C1 segment of cervical spinal cord (tissue), 14 donors: ENCODE measurements at places on chromosomes 16 and 17.

GRCh38 chr17:5772720-5773119, 188.4 kb upstream of the NLRP1 start:
- no peak for DNase-seq

DNA sequence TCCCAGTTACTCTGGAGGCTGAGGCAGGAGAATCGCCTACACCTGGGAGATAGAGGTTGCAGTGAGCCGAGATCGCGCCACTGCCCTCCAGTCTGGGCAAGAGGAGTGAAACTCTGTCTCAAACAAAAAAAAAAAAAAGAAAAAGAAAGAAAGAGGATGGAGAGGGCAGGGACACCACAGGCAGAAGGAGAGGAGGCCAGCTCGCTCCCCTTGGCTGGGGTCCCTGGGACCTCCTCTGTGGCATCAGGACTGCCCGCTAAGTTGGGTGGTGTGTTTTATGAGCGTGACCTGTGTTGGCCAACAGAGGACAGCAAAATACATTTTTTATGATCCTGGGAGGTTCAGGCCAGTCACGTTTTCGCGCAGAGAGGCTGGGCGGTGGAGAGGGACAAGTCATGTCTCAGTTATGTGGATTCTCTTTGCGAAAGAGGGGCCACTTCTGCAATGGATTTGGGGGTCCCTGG, 229.6 kb downstream of the MRTFB start:
- DNase-seq: peak; percentile 68

DNA sequence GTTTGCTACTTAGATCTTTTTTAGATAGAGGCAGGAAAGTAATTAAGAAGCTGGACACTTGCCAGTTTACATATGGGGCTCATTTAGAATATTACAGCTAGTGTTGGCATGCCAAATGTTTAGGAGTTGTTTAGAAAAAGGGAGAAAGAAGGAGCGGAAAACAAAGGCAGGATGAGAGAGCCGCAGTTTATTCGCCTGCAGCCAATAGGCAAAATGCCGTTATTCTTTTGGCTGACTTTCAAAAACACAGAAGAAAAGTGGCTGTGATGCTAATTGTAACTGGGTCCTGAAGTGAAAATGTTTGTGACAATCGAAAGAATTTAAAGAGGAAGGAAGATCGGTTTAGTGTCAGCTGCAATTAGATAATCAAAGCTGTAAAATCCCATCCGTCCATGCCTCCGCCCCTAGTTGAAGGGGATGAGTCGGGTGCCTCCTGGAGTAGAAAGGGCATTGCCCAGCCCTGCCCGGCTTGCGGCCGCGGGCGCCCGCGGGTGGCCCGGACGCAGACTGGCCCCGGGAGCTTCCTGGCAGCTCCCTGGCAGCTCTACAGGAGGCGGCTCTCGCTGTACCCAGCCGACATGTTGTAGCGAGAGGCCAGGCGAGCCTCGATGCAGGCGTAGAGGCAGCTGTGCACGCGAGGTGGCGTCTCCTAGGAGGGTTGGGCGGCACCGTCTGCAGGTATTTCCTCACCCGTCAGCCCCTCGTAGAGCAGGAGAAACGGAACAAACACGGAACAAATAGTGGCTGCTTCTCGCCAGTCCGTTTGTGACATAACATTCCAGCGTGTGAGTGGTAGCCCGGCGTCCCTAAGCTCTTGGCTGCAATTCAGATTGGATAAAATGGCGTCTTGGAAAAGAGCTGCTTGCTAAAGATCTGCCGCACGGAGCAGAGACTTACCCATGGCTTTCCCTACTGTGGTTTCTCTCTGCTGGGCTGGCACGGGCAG, 82.2 kb downstream of the TNRC6C start:
- peak; percentile 75 for DNase-seq

DNA sequence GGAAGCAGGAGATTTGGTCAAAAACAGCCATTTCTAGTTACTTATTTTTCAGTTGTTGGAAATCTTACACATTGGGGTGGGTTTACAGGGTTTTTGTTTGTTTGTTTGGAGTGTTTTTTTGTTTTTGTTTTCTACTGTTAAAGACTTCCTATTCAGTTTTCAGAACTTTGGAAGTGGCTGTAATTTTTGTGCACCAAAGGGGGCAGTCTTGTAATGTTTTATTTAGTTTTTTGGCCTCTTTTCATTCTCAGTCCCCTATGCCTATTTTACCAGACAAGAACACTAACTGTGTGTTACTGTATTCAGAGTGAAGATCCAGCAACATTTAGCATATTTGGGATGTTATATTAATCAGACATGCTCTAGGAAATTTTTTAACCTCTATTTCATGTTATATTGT, 20.6 kb downstream of the TPPP3 start:
- no peak for DNase-seq

GRCh38 chr17:77237232-77238008, 96.7 kb downstream of the SEC14L1 start:
- no peak for DNase-seq

GRCh38 chr17:78995761-78996451, 13.7 kb downstream of the CANT1 start:
- DNase-seq: peak; percentile 61

GRCh38 chr17:183021-183420, 1.6 kb upstream of the DOC2B start:
- no peak for DNase-seq

DNA sequence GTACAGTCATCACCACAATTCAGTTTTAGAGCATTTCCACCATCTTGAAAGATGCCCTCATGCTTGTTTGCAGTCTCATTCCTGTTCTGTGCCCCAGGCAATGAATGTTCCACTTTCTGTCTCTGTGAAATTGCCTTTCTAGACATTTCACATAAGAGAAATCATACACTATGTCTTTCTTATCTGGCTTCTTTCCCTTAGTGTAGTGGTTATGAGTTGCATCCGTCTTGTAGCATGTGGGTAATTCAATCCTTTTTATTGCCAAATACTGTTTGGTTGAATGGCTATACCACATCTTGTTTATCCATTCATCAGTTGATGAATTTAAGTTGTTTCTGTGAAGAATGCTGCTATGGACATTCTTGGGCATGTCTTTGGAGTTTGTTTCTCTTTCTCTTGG, 132.5 kb upstream of the PLCG2 start:
- no peak for DNase-seq

- DNase-seq: no peak
These were observed 29.9 kb downstream of the YPEL2 start for GRCh38 chr17:59361386-59361785.

DNA sequence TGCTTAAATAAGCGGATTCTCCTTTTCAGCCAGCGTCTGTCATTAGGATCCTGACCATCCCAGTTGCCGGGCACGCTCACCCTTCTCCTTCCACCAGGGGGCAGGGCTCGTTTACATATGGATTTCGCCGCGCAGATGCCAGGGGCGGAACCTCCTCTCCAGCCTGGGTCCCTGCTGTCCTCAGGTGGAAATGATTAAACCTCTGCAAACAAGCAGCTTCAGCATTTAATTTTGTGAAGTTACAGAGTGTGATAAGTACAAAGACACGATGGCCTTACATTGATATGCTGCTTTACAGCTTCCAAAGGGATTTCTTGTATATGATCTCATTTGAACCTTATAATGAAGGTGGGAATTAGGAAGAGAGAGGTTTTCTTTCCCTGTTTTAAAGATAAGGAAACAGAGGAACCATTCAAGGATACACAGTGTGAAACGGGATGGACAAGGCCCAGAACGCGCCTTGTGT, 3.9 kb upstream of the KRT28 start:
- peak; percentile 11 for DNase-seq

DNA sequence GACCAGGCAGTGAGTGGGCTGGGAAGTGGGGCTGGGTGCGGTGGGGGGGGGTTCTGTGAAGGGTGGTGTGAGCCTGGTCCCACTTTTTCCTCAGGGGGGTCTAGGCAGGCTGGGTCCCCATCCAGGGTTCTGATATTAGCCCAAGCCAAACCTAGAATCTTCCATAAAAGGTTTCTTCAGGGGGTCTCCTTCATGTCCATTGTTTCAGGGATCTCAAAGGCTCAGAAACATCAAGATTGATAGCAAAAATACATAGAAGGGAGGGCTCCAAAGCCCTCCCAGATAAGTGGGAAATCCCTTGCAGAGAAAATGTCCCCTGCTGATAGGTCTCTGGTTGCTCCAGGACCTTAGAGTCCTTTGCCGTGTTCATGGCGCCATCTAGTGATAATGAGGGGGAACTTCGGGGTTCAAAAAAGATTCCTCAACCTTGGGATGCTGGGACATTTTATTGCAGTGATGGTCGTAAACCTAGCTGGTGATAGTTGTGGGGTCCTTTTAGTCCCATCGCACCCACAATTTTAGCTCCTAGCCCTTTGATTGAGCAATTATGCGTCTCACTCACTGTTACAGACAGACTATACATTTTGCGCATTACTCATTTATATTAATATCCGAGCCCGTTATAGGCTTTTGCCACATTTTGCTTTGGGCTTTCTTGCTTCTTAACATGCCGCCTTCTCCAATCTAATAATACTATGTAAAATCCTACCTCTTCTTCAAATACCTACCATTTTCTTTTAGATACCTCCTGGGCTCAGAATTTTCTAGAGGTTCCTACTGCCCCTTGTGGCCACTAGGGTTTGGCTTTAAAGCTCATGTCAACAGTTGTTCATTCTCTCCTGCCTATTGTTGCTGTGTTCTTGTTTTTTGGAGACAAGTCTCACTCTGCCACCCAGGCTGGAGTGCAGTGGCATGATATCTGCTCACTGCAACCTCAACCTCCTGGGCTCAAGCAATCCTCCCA, 35.1 kb downstream of the IGF2BP1 start:
- DNase-seq: peak; percentile 20

- peak; percentile 13 for DNase-seq
These were observed 22.3 kb upstream of the ZFPM1 start for GRCh38 chr16:88430524-88431446.

DNA sequence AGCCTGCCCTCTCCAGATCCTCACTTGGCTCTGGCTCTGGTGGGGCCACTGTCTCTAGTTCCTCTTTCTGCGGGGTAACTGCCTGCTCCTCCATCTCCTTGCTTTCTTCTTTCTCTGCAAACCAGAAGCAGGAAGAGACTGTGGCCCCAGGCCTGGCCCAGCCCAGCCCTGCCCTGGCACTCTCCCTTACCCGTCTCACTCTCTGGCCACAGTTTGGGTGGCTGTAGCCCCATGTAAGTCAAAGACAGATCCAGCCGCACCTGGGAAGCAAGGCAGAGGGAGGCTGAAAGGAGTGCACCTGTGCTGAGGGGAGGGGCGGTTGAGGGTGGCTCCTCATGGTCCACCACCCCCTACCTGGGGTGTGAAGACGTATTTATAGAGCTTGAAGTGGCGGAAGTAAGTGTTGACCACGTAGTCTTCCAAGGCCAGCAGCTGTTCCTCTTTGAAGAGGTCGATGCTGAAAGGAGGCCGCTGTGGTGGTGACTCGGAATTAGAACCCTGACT, 2.8 kb downstream of the CFAP119 start:
- no peak for DNase-seq

GRCh38 chr16:89993971-89994370, 25.3 kb downstream of the DBNDD1 start:
- no peak for DNase-seq

DNA sequence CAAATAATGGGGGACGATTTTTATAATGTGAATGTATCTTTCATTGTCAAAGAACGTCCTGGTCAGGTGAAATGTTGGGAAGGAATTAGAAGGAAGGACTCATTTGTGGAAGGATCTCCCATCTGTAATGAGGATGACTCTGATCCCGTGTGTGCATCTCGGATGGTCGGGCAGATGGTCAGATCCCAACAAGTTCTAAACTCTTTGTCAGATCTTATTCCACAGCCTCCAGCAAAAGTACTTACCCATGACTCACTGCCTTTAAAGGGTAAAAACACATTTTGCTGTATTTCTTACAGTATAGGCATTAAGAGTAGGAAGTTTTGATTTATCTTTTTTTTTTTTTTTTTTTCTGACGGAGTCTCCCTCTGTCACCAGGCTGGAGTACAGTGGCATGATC, 539 bp upstream of the KRTAP4-8 start:
- DNase-seq: no peak

DNA sequence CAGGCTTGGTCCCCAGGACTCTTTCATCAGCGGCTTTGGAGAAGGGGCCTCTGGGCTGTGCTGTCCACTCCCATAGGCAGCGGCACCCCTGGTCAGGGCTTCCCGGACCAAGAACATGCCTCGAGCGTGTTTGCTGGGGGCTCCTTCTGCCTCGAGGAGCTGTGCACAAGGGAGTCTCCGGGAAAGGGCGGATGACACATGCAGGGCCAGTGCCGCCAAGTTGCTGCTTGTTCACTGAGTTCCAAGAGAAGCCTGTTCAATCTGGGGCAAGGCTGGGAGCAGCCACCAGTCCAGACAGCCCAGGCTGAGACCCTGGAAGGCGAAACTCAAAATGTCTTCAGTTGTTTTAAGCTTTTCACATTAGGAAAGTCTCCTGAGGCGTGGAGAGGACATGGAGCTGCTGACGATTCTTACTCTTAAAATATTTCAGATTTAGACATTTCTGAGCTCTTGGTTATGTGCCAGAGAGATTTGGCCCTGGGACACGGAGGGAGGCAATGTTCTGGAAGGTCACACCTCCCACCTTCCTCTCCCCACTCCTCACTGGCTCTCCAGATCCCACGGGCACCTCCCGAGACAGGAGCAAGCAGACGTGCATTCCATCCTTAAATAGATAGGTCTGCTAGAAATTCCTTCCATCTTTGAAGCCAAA, 84.5 kb upstream of the ZNF469 start:
- DNase-seq: no peak

GRCh38 chr16:12203780-12204351, 227.3 kb downstream of the SNX29 start:
- DNase-seq: no peak

- DNase-seq: no peak
These were observed 3.9 kb upstream of the CDT1 start for GRCh38 chr16:88799569-88800276.

- no peak for DNase-seq
These were observed 25.1 kb upstream of the MMP2 start for GRCh38 chr16:55453909-55454308.

DNA sequence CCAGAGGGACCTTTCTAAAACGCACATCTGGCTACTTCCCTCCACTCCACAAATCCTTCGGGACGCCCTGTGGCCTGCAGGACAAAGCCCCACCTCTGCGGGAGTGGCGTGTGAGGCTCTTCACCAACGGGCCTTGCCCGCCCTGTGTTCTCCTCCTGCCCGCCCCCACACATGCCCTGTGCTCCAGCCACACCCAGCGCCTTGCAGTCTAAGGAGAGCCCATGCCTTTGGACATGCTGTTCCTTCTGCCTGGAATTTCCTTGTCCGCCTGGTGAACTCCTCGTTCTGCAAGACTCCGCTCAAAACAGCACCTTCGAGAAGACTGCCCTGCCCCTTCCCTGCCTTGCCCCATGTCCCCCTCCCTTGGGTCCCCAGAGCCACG, 7.4 kb downstream of the ELOB start:
- no peak for DNase-seq

DNA sequence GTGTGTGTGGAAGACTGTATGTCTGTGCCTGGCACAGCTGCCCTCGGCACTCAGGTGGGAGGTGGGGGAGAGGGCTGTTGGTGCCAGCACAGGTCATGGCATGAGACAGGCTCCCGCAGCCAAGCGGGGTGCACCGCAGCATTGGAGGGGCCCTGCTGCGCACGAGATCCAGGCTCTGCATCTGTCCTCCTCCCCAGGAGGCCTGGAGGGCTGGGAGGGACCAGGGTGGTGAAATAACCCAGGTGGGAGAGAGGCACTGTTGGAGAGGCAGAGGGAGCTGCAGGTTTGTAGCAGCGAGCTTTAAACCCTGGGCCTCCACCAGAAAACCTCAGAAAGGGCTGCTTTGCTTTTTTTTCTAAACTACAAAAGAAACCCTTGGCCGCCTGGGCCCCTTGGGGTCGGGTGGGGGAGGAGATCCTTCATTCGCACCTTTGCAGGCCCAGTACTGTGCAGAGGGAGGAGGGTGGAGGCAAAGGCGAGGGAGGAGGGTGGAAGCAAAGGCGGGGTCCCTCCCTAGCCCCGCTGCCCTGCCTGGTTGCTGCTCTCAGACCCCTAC, 241.7 kb downstream of the SEC14L1 start:
- DNase-seq: no peak
